ENCODE measurements at places on chromosomes 3 and 15. TPM values are rescaled to one million over a fixed set of nuclear protein-coding genes. Genes with fewer than 3 reads are reported as not detected.

Gene TAGLN3
- total RNA-seq = 0.39 TPM

Gene NDN
- total RNA-seq = 24.0 TPM

Gene FAH
- total RNA-seq = 172 TPM

GRCh38 chr3:159892801-159893200 is 95.8 kb upstream of the IL12A start:
- DNase-seq = no peak

DNA sequence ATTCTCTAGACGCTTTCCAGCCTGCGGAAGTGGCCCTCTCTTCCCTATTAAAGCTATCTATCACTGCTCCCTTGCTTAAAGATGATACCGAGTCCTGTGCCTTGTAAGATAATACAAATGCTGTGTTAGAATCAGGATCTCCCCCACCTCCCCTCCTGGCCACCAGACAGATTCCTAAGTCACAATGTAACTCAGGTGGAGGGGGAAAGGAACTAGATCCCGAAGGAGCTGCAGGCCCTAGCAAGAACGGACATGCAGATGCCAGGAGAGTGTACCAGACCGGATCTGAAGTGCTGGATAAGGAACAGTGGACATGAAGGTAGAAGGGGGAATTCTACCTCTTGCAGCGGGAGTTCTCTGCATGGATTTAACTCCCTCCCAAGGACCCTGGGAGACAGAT is 230.7 kb upstream of the LYSMD4 start:
- DNase-seq = no peak

- no peak for DNase-seq
Measured at GRCh38 chr3:15500107-15500724, 21.3 kb downstream of the COLQ start.

DNA sequence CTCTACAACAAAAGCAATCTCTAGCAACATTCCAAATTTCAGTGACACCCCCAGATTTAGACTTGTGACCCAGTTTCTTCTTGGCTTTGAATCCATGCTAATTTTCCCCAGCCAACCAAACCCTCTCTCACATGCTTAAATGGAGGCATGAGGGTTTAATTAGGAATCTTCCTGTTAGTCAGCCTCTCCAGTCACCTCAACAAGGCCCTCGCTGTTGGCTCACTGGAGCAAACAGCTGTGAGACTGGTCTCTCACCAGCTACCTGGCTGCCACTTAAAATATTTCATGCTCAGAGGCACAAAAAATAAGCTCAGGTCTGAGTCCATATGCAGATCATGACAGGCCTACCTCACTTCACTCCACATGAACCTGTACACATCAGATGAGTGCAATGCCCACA is 630.4 kb upstream of the ADAMTS9 start:
- no peak for DNase-seq
